ENCODE measurements at places on chromosomes 4 and X. TPM values are rescaled to one million over a fixed set of nuclear protein-coding genes. Genes with fewer than 3 reads are reported as not detected.

DCAF8L2 gene
- total RNA-seq = not detected

ERVMER34-1 gene
- total RNA-seq = 1.7 TPM

DNA sequence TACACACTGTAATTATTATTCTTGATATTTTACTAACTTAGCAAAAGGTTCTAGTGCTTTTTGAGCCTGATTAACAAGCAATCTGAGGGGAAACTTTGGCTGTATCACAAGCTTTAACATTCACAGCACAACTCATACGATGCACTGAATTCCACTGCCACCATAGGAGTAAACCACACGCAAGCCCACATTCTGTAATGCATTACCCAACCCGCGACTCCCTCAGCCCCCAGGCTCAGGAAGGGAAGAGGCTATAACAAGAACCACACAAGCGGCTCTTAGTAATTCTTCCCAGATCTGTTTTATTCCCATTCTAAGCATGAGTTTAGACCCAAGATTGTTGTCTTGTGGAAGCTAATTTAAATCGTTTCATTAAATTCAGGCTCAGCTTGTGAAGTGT, 138.5 kb upstream of the TBL1X start:
- no peak for DNase-seq
- H3K27me3 ChIP-seq = no peaks in the 10 kb centered on the region
- no peak overlapping the region for H3K27ac ChIP-seq
- H3K4me3 ChIP-seq = no peak overlapping the region
- peaks cover 23% of the 10 kb centered on the region for H3K4me1 ChIP-seq
- H3K36me3 ChIP-seq = no peaks in the 10 kb centered on the region

GRCh38 chrX:83847339-83847738, 13.6 kb upstream of the CYLC1 start:
- no peaks in the 10 kb centered on the region for H3K27me3 ChIP-seq
- no peak overlapping the region for H3K4me3 ChIP-seq
- H3K36me3 ChIP-seq = no peaks in the 10 kb centered on the region
- DNase-seq = no peak

SATL1 gene
- not detected for total RNA-seq

DNA sequence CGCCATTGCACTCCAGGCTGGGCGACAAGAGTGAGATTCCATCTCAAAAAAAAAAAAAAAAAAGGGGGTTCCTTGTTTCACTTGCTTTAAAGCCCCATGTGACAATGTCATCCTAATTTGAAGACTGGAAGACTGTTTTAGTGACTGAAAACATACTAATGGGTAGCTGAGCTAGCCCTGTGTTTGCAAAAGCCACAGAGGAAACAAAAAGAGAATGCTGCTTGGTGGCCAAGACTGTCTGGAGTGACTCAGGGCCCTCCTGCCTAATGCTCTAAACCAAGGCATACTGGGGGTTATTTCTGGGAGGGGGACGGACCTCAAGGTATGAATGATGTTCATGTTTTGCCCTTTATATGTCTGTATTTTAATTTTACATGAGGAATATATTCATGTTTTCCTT, 16.0 kb downstream of the HPSE start:
- peaks cover 5% of the 10 kb centered on the region for H3K4me1 ChIP-seq
- H3K27ac ChIP-seq = no peak overlapping the region
- no peaks in the 10 kb centered on the region for H3K27me3 ChIP-seq
- DNase-seq = no peak
- no peaks in the 10 kb centered on the region for H3K36me3 ChIP-seq

DNA sequence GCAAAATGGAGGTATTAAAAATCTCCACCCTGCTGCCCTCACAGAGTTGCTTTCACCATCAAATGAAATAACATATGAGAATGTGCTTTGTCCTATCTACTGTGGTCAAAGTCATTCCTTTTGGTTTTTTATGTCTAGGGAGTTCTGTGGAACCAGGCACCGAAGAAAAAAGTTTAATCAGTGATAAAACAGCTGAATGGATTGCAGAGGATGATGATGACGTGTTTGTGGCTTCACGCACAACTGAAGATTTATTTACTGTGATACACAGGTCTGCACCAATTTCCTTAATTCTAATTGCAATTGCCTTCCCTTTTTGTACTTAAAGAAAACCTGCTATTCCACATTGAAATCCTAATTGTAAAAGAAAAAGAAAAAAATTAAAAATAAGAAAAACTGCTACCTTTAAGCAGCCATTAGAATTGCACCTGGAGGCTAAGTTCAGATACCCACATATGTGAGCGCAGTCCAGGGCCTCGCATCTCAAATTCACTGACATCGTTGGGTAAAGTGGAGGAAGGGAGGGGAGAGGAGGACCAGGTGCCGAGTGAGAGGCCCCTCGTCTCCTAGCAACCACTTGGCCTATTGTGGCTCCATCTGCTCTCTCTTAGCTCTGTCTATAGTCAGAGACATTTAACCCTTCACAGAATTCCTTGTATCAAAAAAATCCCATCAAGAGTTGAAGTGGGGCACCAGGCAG, 10.5 kb upstream of the RTL5 start:
- no peak for DNase-seq
- H3K36me3 ChIP-seq = no peaks in the 10 kb centered on the region
- no peaks in the 10 kb centered on the region for H3K27me3 ChIP-seq
- no peak overlapping the region for H3K4me3 ChIP-seq

DNA sequence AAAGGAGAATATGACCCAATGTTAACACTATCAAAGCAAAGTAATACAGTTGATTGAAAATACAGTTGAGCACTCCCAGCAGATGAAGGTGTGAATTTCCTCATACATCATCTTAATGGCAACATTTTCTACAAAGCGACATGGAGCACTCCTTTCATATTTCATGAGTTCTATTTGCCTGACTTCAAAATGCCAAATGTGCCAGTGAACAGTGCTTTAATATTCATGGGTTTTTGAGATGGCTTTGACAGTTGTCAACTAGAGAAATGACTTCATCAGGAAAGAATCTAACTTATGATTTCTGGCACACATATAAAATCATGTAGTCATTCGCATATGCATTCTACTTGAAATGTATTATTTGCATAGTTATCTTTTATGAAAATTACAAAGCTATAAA, 222.4 kb downstream of the GALNTL6 start:
- H3K4me3 ChIP-seq = no peak overlapping the region
- no peak overlapping the region for H3K27ac ChIP-seq
- no peaks in the 10 kb centered on the region for H3K4me1 ChIP-seq
- no peaks in the 10 kb centered on the region for H3K27me3 ChIP-seq

- DNase-seq = no peak
- no peaks in the 10 kb centered on the region for H3K27me3 ChIP-seq
- H3K36me3 ChIP-seq = no peaks in the 10 kb centered on the region
- H3K4me1 ChIP-seq = no peaks in the 10 kb centered on the region
- no peak overlapping the region for H3K4me3 ChIP-seq
- no peak overlapping the region for H3K27ac ChIP-seq
Measured at GRCh38 chr4:13849778-13850177, 222.3 kb upstream of the BOD1L1 start.

GRCh38 chrX:23783589-23784469, 856 bp downstream of the SAT1 start:
- H3K27me3 ChIP-seq = no peaks in the 10 kb centered on the region
- peak overlapping the region; percentile 97 for H3K4me3 ChIP-seq
- DNase-seq = peak; percentile 17
- H3K27ac ChIP-seq = peak overlapping the region; percentile 81
- H3K4me1 ChIP-seq = peaks cover 41% of the 10 kb centered on the region
- peaks cover 11% of the 10 kb centered on the region for H3K36me3 ChIP-seq

FAM47E gene
- total RNA-seq = 0.91 TPM

CSAG2 gene
- not detected for total RNA-seq

DCLK2 gene
- 1.2 TPM for total RNA-seq

GAB3 gene
- total RNA-seq = not detected

- DNase-seq = no peak
- no peak overlapping the region for H3K27ac ChIP-seq
- H3K27me3 ChIP-seq = no peaks in the 10 kb centered on the region
- no peak overlapping the region for H3K4me3 ChIP-seq
- no peaks in the 10 kb centered on the region for H3K36me3 ChIP-seq
Measured at GRCh38 chrX:96445531-96446065, 239.0 kb upstream of the DIAPH2 start.

MOB1B gene
- total RNA-seq = 12.6 TPM

FHIP1A gene
- total RNA-seq = 13.8 TPM

DNA sequence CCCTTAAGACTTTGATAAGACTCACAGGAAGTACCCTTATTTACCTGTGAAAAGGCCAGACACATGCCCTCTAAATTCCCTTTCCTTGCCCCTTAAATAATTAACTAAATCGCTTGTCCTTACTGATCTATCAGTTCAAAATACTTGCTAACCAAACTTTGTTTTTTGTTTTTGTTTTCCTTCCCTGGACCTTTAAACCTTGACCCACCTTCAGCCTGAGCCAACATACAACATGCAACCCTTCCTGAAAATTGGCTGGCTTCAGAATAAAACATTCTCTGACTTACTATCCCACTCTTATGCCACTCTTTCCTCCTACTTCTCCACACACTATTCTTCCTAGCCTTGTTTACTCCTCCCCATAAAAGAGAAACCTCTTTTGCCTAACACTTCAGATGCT, 448.1 kb upstream of the TRAM1L1 start:
- DNase-seq = no peak
- H3K27ac ChIP-seq = no peak overlapping the region
- no peaks in the 10 kb centered on the region for H3K36me3 ChIP-seq

GLUD2 gene
- 0.40 TPM for total RNA-seq

DNA sequence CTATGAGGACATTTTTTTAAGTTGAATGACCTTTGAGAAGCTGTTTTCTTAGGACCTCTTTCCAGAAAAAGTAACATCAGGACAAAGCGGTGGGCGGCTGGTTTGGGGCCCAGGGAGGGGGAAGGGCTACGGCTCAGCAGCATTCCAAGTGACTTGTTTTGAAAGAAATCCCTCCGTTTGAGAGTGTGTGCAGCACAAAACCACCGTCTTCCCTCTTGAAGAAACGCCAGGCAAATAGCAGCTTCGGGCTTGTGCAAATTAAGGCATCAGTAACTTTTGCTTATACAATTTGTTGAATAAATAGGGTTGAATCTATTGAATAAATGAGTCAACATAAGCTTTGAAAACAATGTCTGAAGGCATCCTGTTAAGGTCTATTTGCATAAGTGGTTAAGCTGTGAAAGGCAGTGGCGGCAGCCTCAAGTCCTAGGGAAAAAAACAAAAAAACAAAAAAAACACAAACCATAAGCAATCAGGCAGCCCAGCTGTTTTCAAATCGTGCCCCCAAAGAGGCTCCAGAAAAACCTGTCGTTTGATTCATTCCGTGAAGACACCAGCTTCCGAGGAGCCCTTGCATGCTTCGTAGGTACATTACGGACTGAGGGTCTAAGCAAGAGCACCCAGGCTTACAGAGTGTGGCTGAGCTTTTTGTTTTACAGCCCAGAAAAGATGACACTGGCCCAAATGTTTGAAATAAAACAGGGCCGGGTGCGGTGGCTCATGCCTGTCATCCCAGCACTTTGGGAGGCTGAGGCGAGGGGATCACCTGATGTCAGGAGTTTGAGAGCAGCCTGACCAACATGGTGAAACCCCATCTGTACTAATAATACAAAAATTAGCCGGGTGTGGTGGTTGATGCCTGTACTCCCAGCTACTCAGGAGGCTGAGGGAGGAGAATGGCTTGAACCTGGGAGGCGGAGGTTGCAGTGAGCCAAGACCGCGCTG, 103.7 kb downstream of the CRLF2 start:
- H3K4me1 ChIP-seq = no peaks in the 10 kb centered on the region
- H3K36me3 ChIP-seq = no peaks in the 10 kb centered on the region
- H3K4me3 ChIP-seq = no peak overlapping the region

CABS1 gene
- not detected for total RNA-seq

SPANXN4 gene
- total RNA-seq = not detected

GRCh38 chr4:114136069-114136468, 156.6 kb upstream of the ARSJ start:
- DNase-seq = no peak
- H3K27ac ChIP-seq = no peak overlapping the region
- H3K36me3 ChIP-seq = no peaks in the 10 kb centered on the region
- H3K4me1 ChIP-seq = no peaks in the 10 kb centered on the region

DNA sequence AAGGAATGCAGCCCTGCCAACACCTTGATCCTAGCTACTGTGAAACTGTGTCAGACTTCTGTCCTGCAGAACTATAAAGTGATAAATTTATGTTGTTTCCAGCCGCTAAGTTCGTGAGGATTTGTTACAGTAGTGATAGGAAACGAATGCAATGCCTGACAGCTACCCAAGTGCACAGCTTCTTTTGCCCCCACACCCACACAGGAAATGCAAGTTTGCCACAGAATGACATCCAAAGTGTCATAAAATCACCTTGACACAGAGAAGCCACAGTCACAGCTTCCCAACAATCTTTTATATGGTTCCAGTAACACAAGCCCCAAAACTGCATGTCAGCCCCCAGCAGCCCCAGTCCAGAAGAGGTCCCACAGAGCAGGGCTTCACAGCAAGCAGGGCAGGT, 216.9 kb upstream of the S100G start:
- no peak overlapping the region for H3K27ac ChIP-seq
- no peaks in the 10 kb centered on the region for H3K36me3 ChIP-seq
- no peak overlapping the region for H3K4me3 ChIP-seq
- H3K4me1 ChIP-seq = peaks cover 3% of the 10 kb centered on the region
- no peaks in the 10 kb centered on the region for H3K27me3 ChIP-seq
